ENCODE measurements at places on chromosomes 2 and 18.

GRCh38 chr18:63284827-63285733 lies 34.5 kb downstream of the BCL2 start:
- DNase-seq, result no peak

DNA sequence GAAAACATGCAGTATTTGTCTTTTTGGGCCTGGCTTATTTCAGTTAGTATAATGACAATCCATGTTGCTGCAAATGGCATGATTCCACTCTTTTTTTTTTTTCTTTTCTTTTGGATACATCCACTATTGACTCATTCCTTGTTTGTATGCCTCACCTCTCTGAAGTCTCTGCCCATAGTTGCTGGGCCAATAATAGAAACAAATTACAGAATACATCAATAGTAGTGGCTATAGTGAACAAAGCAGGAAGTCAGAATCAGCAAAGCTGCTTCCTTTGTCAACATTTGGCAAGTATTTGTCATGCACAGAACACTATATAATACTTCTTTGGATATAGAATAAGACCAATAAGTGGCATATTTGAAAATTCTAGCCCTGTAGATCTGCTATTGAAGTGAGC lies 609.7 kb downstream of the STK39 start:
- no peak for DNase-seq

DNA sequence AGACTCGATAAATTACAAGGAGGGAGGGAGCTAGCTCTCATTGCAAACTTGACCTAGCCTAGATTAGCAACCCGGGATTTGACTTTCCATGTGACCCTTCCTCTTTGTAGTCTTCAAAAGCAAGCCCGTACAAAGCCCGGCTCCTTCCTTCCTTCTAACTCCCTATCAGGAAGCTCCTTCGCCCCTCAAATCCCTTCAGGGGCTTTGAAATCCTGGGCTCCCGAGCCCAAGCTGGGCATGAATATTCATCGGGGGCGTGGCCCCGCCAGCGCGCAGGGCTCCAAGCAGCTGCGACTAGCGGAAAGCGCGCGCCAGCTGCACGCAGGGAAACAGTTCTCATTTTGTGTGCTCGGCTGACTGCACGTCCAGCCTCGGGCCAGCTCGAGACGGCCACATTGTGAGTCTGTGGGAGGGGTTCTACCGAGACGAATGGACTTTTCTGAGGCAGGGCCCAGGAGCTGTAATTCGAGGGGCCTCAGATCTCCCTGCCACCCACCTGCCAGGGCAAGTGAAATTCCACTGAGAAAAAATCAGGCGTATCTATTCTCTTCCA lies 84.0 kb upstream of the PELI1 start:
- DNase-seq, result peak; percentile 40

GRCh38 chr18:65093346-65093745 lies 657.5 kb upstream of the CDH7 start:
- DNase-seq, result no peak

GRCh38 chr2:239920693-239921365 lies 104.3 kb downstream of the NDUFA10 start:
- DNase-seq, result no peak

DNA sequence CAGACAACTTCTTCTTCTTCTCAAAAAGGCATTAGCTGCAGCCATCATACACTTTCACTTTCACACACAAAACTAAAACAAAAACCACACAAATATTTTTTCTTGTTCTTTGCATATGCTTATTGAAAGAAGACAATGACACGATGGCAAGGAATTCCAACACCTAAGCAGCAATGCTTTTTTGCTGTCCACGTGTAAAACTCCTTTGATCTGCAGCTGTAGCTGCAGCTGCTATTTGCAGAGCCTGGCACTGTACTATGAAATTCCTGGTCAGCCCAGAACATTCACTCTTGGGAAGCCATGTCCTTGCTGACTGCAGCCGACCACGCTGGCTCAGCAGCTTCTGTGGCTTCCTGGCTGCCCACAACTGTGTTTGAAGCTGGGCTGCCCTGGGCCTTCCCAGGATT lies 316.2 kb downstream of the CDH2 start:
- DNase-seq, result peak; percentile 18

DNA sequence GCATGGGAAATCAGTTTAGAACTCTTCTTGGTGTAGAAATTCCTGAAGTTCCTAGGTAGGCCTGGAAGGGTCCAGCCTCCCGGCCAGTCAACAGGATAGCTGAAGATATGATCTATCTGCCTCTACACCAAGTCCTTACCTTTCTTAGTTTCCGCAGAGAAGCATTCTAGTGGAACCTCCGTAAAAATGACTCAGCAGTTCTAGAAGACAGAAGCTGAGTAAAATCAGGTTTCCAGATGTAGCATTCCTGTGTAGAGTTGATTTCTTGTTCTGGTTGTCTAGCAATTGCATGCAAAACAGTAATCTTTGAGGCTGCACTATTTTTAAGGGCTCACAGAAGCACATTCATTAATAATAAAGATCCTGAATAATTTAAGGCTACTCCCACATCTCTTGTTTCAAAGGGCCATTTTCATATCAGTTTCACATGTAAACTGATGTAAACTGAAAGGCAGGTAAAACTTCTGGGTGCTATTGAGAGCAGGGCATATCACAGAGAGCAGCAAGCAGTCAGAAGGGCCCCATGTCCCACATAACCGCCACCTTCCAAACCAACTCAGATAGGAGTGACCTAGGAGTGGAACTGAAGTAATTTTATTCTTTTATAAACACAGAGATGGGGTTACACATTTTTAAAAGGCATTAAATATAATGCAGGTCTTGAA lies 3.2 kb upstream of the DYTN start:
- DNase-seq, result no peak

DNA sequence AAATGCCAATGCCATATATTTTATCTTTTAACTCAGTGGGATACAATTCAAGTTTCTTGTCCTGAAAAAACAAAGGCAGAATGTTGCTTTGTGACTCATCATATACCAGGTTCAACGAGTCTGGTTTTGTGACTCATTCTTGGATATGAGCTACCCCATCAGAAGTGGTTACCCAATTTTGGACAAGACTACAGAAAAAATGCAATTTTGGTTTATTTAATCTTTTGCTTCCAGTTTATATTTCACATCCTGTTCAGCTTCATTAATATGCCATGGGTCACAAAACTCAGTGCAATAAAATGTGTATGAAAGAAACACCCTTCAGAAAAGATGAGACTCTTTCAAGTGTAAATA lies 25.0 kb downstream of the FN1 start:
- peak; percentile 98 for DNase-seq

- no peak for DNase-seq
Measured at GRCh38 chr2:240992572-240993291, 5.7 kb upstream of the SNED1 start.

- DNase-seq, result no peak
Measured at GRCh38 chr2:144403933-144404332, 116.0 kb downstream of the ZEB2 start.

GRCh38 chr2:199914372-199914958 lies 3.4 kb downstream of the C2orf69 start:
- DNase-seq, result no peak

DNA sequence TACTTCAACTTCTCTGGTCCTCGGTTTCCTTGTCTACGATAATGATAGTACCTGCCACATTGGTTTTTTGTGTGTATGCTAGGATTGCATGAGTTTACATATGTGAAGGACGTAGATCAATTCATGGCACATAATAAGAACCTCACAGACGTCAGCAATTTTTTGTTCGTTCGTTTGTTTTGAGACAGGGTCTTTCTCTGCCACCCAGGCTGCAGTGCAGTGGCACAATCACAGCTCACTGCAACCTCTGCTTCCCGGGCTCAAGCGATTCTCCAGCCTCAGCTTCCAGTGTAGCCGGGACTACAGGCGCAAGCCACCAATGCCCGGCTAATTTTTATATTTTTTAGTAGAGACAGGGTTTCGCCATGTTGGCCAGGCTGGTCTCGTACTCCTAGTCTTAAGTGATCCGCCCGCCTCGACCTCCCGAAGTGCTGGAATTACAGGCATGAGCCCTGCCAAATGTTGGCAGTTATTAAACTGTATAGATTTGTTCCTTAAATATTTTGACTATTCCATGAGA lies 756 bp upstream of the SLC35F5 start:
- no peak for DNase-seq

GRCh38 chr2:27154488-27154887 lies 5.7 kb downstream of the TCF23 start:
- DNase-seq, result no peak

- no peak for DNase-seq
Measured at GRCh38 chr2:219405451-219405850, 12.7 kb upstream of the DES start.

GRCh38 chr18:56458770-56459712 lies 179.4 kb downstream of the TXNL1 start:
- no peak for DNase-seq

DNA sequence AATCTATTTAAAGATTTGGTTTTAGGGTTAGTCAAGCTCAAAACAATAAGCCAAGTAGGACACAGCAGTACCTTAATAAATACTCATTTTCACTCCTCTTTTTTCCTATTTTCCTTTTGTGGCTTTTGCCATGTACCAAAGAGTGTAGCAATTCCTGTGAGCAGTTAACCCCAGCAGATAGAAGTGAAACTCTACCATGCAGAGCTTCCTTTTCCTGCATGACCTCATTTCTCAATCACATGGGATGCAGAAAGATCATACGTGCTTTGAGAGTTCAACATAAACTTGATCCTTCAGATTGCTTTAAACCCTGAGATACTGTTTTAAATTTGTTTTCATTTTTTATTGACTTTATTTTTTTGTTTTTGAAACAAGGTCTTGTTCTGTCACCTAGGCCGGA lies 99.1 kb upstream of the ARHGAP15 start:
- DNase-seq, result peak; percentile 22

- DNase-seq, result no peak
Measured at GRCh38 chr2:5695654-5696403, 3.6 kb downstream of the SOX11 start.

DNA sequence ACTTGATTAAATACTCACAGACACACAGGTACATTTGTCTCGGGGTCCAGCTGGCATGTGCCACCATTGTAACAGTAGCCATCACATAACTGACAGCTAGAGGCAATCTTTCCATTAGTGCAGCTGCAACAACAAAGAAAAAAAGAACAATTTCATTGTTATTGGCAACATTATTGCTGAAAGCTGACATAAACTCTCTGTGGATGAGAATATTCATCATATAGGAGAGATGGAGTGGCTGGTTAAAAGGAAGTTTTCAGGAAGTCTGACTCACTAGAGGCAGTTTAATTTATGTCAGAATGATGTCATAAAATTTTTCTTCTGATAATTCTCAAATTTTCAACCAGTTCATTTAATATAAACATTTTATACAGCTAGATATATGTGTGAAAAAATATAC lies 1490.0 kb upstream of the NXPH2 start:
- DNase-seq, result no peak

DNA sequence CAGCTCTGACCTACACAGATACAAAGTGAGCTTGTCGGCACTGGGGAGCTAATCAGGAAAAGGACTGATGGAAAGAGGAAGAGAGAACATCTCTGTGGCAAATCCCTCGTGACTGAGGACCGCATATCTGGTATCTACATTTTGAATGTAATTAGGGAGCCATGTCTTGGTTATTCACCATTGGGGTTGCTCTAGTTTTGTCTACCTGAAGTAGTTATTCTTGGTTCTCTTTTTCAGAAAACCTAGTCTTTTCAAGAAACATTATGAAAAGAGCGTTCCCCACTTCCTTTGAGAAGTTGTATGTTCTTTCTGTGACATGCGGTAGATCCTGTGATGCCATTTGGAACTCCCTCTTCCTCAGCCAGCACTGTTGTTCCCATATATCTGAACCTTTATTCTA lies 104.4 kb downstream of the DOCK10 start:
- no peak for DNase-seq

GRCh38 chr2:120436885-120437603 lies 91.1 kb downstream of the INHBB start:
- DNase-seq, result peak; percentile 18
